ENCODE measurements at places on chromosomes 4 and X.

DNA sequence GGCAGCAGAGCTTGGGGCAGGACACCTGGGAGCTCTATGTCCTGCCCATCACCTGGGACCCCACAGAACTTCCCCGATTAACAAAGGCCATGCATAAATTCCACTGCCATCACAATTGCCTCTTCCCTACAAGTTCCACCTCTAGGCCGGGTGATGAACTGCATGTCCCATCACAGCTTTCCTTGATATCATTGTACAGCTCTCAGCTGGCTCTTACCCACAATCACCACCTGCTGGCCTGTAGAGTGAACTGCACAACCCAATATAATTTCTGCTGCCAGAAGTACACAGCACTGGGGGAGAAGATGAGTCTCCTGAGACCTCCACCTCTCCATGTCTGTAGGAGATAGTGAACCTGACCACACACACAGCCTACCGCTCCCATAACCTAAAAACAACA is 285.0 kb upstream of the AADAT start:
- DNase-seq: no peak

DNA sequence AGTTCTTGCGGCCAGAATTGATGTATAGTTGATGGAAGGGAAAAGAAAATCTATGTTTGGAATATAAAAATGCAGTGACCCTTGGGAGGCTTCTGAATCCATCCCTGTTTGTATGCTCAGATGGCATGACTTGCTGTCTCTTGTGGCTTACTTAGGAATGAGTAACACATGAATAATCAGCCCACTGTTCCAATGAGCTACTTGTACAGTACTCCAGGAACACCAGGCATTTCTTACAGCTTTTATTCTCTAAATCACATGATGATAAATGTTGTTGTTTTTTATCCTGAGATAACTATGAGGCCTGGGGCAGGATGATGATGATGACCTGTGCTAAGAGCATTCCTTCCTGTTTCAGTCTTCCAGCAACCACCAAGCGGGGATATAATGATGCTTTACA is 18.9 kb downstream of the TMPRSS11E start:
- DNase-seq: no peak

DNA sequence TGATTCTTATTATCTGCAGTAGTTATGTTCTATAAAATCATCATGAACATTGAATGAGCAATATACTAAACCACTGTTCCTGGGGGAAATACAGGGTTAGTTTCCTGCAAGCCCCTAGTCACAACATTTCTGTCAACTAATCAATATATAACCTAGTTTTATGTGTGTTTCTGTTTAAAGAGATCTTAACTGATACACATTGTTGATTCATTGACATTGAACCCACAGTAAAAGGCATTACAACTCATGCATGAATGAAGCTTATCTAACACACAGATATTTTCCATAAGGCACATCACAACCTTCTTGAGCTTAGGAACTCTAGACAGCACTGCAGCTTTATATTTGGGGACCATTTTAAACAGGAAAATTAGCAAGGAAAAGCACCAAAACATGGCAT is 134.2 kb downstream of the CAMK2D start:
- no peak for DNase-seq

GRCh38 chr4:2800691-2801596 is 8.1 kb downstream of the SH3BP2 start:
- DNase-seq: peak; percentile 0

DNA sequence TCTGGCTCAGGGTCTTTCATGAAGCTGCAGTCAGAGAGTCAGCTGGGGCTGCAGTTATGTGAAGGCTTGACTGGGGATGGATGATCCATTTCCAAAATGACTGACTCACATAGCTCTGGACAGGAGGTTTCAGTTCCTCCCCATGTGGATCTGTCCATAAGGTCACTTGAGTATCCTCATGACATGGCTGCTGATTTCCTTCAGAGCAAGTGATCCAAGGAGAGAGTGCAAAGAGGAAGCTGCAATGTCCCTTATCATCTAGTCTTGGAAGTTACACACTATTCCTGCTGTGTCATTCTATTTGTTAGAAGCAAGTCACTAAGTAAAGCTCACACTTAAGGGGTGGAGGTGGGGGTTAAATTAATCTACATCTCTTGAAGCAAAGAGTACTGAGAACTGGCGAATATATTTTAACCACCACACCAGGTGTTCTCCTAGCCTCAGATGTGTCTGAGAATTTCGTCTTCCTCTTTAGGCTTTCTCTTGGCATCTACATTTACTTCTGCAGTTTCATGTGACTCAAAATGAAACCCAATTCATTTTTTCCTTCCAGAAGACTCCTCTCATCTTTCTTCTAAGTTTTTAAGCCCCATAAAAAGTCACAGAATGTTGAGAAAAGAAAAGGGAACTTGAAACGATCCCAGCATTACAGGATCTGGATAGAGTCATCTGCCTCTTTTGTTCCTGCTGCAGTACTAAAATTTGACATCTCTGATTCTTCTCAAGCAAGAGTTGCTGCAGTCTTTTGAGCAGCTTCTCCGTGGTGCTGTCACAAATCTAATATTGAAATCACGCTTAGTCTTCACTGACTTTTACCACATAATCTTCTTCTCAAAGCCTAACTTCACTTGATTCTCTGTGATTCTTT is 3.8 kb upstream of the GRPR start:
- DNase-seq: no peak

GRCh38 chrX:38896724-38897298 is 95.6 kb downstream of the MID1IP1 start:
- no peak for DNase-seq

GRCh38 chr4:139469869-139470268 is 15.9 kb downstream of the RAB33B start:
- no peak for DNase-seq

- DNase-seq: no peak
Measured at GRCh38 chr4:150439451-150439933, 142.5 kb upstream of the MAB21L2 start.

DNA sequence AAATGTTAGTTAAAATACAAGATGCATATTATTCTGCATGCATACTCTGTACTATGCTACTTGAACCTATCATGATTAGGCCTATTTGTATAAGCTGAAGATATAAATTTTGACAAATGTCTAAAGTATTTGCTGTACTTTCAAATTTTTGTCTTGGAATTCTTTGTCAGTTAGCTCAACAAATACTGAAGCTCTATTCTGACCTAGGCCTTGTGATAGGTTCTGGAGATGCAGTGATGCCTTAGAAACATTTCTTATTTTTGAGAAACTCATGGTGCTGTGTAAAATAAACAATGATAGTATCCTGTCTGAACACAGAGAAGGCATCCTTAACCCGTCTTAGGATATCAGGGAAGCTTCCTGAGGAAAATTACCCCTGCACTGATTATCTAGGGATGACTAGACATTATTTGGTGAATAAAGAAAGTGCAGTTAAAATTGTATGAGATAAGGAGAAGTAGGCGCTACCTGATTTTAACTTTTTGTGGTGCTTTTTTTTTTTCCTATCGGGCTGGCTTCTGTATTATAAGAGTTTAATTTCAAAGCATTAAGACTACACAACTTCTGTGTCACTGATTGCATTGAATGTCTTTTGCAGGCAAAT is 43.4 kb downstream of the MOB1B start:
- no peak for DNase-seq

DNA sequence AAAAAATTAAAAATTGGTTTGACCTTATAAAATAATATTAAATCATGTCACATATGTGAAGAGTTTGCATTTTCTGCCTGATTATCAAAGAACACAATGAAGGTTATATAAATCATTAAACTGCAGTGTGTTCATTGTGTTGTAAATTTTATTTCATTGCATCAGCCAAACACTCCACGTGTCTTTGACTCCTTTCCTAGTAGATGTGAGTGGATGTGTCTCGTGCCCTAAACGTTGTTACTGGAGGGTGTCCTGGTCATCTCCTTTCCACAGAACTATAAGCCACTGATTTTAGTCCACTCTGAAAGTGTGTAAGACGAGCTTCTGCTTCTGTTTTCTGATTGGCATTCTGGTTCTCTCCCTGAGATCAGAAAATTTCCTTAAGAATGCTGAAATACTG is 127.3 kb downstream of the NDST4 start:
- DNase-seq: no peak
